Right cardiac atrium (tissue), 5 donors: ENCODE measurements at places on chromosomes 6 and 20. TPM values are rescaled to one million over a fixed set of nuclear protein-coding genes. Genes with fewer than 3 reads are reported as not detected.

LKAAEAR1 gene
- total RNA-seq = 0.65 TPM

PRRT1 gene
- 1.9 TPM for total RNA-seq

HMGA1 gene
- 35.5 TPM for total RNA-seq

PDE10A gene
- total RNA-seq = 5.7 TPM

PI16 gene
- 48.4 TPM for total RNA-seq

KHDC1 gene
- 4.2 TPM for total RNA-seq

ZDHHC14 gene
- total RNA-seq = 20.2 TPM

BPIFA1 gene
- total RNA-seq = not detected

APOM gene
- 0.48 TPM for total RNA-seq

VWA7 gene
- 3.4 TPM for total RNA-seq

WFDC12 gene
- total RNA-seq = not detected

OSER1 gene
- 37.3 TPM for total RNA-seq

JAG1 gene
- 23.2 TPM for total RNA-seq

DDO gene
- 19.7 TPM for total RNA-seq

CDH26 gene
- 1.7 TPM for total RNA-seq

PGC gene
- total RNA-seq = not detected

TBXT gene
- total RNA-seq = not detected

HLA-DOA gene
- 1.6 TPM for total RNA-seq

CYP24A1 gene
- not detected for total RNA-seq

DDX27 gene
- total RNA-seq = 16.4 TPM

CAP2 gene
- 122 TPM for total RNA-seq

FAM50B gene
- 22.6 TPM for total RNA-seq

OLIG3 gene
- not detected for total RNA-seq

CNPY3 gene
- 32.4 TPM for total RNA-seq

SIRPD gene
- total RNA-seq = not detected

HLA-DRB1 gene
- 122 TPM for total RNA-seq

ZNF292 gene
- total RNA-seq = 47.3 TPM

TOMM34 gene
- 12.1 TPM for total RNA-seq

PRICKLE4 gene
- total RNA-seq = 3.7 TPM

FAM184A gene
- 1.8 TPM for total RNA-seq

CTAGE9 gene
- not detected for total RNA-seq

COL11A2 gene
- 1.5 TPM for total RNA-seq

MAS1 gene
- total RNA-seq = 0.06 TPM

ANKRD66 gene
- total RNA-seq = not detected

HLA-DQB1 gene
- total RNA-seq = 5.7 TPM

KIAA0408 gene
- 8.2 TPM for total RNA-seq

EDN1 gene
- total RNA-seq = 1.8 TPM

RIPOR2 gene
- total RNA-seq = 2.1 TPM

IL17F gene
- not detected for total RNA-seq

LY6G6F gene
- total RNA-seq = not detected

TFAP2C gene
- 0.39 TPM for total RNA-seq

MYLK4 gene
- 3.7 TPM for total RNA-seq

SLC22A7 gene
- total RNA-seq = not detected

NPBWR2 gene
- total RNA-seq = not detected

FABP7 gene
- 0.51 TPM for total RNA-seq

HELZ2 gene
- total RNA-seq = 15.7 TPM

PPP1R16B gene
- 5.1 TPM for total RNA-seq

CBFA2T2 gene
- total RNA-seq = 11.9 TPM

GPRC6A gene
- total RNA-seq = not detected

CDH22 gene
- total RNA-seq = 7.0 TPM

NHLRC1 gene
- total RNA-seq = 2.2 TPM

SNX14 gene
- 37.7 TPM for total RNA-seq

CYP21A2 gene
- total RNA-seq = not detected

INSM1 gene
- total RNA-seq = not detected

STMND1 gene
- total RNA-seq = not detected

BPIFB4 gene
- 0.62 TPM for total RNA-seq

PNISR gene
- 79.2 TPM for total RNA-seq

CRISP2 gene
- not detected for total RNA-seq

MYB gene
- 0.14 TPM for total RNA-seq

CST1 gene
- total RNA-seq = not detected
